ENCODE measurements at places on chromosomes 1 and 21.

DNA sequence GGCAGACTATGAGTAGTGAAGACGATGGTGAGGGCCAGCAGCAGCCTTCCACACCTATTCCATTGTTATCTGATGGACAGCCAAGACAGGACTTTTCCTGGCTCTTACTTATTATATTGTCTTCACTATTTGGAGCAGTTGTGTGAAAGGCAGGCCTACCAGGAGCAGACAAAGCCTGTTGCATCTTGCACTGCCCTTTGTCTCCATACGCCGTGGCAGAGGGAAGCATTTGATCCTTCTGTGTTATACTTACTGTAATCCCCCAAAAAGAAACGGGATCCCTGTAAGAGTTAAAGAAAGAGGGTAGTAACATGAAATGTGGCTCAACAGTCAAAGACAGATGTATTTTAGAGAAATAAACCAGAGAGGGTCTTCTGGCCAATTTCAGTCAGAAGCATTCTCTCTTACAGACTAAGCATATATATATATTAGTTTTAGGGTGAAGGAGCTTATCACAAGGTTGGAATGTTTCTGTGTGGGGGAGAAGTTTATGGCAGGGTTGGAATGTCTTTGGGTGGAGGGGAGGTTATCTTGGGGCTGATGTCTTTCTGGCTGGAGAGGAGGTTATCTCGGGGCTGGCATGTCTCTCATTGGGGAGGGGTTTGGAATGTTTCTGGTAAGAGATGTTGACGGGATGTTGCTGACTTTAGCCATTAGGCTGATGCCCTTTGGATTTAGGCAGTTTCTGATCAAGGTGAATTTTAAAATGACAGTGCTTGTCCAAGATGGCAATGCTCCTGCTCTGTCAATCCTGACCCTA, 23.4 kb upstream of the HSD3B1 start:
- DNase-seq, result no peak

- DNase-seq, result no peak
These were observed 80.2 kb upstream of the F3 start for GRCh38 chr1:94621802-94622201.

DNA sequence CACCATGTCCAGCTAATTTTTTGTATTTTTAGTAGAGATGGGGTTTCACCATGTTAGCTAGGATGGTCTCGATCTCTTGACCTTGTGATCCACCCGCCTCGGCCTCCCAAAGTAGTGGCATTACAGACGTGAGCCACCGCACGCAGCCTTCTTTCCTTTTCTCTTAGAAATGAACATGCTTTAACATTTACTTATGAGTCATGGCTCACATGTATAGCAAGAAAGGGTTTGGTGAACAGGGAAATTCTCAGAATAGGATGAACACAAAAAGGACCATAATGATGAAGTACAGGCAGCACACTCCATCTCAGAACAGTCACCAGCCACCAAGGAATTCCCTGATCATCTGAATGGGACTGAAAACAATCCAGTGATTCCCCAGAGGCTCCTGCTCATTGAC, 9.4 kb upstream of the VAMP4 start:
- peak; percentile 30 for DNase-seq

DNA sequence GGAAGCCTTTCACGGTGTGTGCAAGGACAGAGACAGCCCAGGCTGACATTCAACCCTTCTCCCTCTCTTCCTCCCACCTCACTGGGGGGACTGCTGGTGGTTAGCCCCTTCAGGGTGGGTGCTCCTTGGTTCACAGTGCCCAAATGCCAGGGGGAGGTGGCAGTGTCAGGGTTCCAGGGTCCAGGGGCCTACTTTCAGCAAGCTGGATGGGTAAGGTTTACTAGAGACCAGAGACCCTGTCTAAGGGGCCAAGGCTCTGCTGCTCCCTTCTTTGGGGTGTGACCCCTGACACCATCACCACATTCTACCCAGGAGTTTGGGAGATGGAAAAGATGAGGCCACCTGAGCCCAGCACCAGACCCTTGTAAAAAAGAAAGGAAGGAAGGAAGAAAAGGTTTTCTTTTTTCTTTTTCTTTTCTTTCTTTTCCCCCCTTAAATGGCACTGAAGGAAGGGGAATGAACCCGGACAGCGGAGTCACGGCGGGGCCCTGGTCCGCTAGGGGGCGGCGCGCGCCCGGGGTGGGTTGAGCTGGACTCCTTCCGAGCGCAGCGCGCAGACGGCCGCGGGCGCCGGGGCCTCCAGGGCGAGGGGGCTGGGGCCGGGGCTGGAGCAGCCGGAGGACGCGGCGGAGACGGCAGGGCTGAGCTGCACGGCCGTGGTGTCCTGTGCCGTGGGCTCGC, 18.8 kb downstream of the KNCN start:
- DNase-seq, result peak; percentile 71
